ENCODE measurements at places on chromosomes 5 and 9.

DNA sequence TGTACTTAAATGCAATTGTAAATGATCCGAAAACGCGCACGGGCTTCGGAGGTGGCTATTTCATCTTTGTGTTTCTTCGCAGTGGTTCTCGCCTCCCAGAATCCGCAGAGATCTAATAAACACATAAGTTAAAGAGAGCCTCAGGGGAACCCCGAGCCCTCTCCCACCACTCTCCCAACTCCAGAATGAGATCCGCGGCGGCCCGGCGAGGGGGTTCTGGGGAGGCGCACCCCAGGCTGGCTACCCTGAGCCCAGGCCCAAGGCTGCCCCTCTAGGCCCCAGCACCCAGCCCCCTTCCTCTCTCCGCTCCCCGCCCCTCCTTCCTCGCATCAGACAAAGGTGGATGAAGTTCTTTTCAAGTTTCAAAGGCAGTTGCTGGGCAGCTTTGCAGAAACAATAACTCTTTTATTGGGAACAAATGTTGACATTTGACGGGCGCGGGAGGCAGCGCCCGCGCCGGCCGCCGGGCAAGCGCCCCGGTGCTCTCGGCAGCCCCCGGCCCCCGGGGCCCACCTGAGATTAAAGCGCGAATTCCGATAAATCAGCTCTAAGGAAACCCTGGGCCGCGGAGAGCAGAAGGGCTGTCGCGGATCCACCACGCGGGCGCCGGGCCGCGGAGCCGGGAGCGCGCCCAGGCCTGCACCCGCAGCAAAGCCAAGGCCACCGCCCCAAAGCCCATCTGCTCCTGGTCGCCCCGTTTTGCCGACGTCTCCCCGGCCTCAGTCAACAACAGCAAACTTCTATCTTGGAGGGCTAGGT lies 8.4 kb downstream of the IRX2 start:
- DNase-seq: no peak

GRCh38 chr9:97059626-97060025 lies 20.7 kb upstream of the CTSV start:
- DNase-seq: peak; percentile 97

DNA sequence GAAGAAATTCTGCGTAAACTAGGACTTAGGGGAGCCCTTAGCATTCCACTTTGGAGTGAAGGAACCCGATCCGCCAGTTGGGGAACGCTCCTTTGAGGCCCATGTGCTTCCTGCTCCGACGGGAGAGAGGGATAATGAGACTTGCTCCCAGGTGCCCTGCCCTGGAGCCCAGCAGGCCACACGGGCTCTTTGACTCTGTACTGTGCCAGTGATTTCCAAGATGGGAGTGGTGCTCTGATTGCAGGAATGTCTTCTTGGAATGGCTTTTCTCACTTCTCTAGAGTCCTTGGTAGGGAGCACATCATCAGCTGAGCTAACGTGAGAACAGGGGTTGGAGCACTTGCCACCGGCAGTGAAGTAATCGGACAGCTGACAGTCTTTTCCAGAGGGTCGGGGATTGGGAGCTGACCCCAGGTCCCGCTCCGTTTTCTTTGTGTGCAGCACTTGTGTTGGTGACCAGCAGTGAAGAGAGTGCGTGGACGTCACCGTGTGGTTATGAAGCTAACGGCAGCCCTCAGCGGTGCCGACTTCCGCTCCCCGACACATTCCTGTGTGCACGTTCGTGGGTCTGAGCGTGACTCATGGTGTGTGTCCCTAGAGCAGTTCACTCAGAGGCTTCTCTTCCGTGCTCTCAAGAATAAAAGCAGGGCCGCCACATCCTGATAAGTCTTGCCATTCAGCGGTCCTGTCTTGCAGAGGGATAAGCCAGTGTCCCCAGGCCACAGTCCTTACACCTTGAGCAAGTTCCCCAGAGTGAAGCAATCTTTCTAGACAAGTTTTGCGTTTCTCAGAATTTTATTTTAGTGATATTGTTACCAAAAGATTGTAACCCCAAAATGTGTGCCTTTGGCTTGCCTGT lies 25.6 kb downstream of the ABL1 start:
- peak; percentile 81 for DNase-seq

DNA sequence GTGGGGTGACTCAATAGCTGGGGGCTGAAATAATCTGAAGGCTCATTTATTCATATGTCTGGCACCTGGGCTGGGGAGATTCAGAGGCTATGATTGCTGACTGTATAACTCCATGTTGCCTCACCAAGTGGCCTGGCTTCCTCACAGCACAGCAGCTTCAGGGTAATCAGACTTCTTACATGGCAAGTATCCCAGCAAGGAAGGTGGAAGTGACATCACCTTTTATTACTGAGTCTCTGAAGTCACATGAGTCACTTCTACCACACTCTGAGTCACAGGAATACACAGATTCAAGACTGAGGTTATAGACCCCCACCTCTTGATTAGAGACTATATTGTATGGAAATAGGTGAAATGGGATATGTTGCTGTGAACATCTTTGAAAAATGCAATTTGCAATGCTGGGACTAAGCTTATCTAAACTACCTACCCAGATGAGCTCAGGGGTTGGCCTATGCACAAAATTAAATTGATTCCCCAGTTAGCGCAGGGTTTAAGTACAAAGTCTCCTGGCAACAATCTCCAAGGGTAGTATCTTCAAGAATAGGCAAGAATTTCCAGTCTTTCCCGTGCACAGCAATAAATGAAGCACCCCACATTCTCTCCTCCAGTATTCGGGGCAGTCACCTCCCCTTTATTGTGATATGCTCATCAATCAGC lies 553.1 kb downstream of the LRRC70 start:
- peak; percentile 94 for DNase-seq

GRCh38 chr5:173025651-173026050 lies 30.5 kb upstream of the CREBRF start:
- DNase-seq: no peak

DNA sequence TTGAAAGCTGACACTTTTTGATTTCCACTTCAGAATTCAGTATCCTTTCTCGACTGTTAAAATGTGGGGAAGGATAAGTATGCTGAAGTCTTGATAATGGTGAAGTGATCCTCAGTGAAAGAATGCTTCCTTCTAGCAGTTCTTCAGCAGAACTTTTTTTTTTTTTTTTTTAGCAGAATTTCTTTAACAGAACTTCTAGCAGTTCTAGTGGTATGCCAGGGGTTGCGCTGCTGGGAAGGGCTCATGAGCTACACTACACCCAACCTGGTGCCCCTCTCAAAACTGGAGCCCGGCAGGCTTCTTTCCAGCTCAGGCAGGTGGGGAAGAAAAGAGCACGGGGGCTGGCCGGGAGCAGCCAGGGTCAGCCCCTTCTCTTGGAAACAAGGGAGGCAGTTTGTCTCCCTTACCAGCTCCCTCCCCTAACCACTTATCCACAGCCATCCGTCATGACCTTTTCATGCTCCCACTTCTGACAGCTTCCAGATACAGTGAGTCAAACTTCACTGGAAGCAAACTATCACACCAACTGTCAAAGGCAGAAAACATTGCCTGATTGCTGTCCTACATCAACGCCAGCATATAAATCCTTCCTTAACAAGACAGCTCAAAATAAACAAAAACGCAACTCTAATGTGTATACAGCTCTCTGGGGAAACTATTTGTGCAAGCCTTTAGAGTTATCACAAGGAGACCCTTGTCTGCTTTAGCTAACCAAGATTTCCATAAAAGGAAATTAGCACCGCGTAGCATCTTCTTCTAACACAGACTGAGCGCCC lies 211.5 kb downstream of the GAPVD1 start:
- no peak for DNase-seq
